ENCODE measurements at places on chromosomes 1 and 21. TPM values are rescaled to one million over a fixed set of nuclear protein-coding genes. Genes with fewer than 3 reads are reported as not detected.

The FTCD gene
- total RNA-seq, result 0.08 TPM

The HSPB7 gene
- not detected for total RNA-seq

The FAM177B gene
- not detected for total RNA-seq

The CDCA8 gene
- 49.0 TPM for total RNA-seq

The CYP2J2 gene
- not detected for total RNA-seq

The RIPPLY3 gene
- total RNA-seq, result 0.73 TPM

The LCE1F gene
- not detected for total RNA-seq

The RPTN gene
- total RNA-seq, result not detected

The DTL gene
- 23.2 TPM for total RNA-seq

The SYPL2 gene
- total RNA-seq, result 0.10 TPM
